ENCODE measurements at places on chromosomes 2 and 18.

- no peak for DNase-seq
Measured at GRCh38 chr2:72827966-72828646, 2.3 kb upstream of the EXOC6B start.

DNA sequence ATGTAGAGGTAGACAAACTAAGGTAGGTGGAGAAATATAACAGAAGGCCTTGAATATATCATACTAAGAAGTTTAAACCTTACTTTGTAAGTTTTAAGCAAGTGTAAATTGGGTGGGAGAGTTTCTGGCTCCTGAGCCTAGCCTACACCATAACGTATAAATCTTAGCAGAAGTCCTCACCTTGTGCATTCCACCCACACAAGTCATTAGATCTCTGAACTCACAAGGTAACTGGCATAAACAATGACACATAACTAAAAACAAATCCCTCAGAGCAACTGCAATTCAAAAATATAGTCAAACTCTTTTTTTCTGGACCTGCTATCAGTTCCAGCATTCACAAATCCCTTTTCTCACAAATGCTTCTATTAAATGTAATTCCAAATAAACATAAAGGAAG lies 9.4 kb downstream of the REV1 start:
- DNase-seq, result no peak

DNA sequence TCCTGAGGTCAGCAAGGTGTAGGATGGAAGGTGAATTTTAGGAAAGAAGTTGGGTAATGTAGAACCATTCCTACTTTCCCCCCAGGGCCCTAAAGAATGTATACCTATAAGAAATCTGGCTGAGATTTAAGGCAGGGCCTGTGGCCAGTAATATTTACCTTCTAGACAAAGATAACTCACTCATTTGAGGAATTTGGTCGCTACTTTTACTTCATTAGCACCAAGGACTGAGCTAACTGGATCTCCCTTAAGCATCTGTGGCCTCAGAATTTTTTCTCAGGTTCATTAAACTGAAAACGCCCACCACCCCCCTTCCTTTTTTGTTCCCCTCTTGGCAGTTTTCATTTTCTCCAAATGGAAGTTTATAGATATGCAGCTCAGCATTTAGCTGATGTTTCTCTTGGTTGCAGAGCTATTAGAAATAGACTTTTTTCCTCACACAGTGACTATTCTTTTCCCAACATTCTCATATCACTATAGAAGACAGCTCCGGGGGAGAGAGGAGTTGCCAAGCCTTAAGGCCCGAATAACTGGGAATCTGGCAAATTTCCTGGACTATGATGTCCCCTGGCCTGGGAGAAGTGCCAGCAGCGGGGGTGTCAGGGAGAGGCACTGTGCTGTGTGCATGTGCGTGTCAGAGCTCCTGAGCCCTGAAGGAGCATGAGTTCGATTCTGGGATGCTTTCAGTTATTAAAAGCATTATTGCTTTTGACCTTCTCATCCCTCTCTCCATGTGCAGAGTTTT lies 310.9 kb downstream of the PRKCE start:
- peak; percentile 25 for DNase-seq

DNA sequence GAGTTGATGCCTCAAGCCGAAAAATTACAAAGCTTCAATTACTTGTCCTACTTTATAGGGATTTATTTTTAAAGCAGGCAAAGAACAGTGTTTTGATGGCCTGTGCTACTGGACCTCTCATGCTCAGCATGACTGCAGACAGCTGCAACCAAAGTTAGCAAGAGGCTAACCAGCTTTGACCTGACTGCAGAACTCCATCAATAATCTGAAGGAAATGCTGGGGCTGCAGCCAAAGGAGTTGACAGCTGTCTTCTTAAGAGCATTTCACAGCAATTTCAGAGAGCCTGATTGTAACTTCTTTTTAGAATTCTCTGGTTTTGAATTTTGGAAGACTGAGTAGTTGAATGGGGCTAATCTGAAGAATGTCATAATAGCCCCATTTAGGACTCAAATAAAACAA lies 46.5 kb upstream of the SESTD1 start:
- no peak for DNase-seq

- no peak for DNase-seq
Measured at GRCh38 chr2:74148457-74149246, 940 bp upstream of the BOLA3 start.

- no peak for DNase-seq
Measured at GRCh38 chr2:128474962-128475361, 156.3 kb upstream of the HS6ST1 start.

DNA sequence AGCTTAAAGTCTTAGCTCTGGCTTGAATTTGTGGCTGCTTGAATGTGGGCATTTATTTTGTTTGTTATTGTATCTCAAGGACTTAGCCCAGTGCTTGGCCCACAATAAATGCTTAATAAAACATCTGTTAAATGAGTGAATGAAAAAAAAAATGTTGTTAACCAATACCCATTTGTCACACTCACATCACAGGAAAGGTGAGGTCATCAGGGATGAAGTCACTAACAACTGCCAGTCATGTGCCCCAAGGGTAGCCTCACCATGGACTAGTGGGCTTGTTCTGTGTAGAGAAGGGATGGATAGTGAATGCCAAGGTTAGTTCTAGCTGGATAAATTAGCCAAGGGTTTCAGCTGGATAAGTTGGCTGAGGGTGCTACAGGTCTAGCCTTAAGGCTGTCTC lies 3.0 kb downstream of the NRBP1 start:
- DNase-seq, result no peak

GRCh38 chr2:7154656-7155055 lies 237.4 kb downstream of the RNF144A start:
- DNase-seq, result no peak

DNA sequence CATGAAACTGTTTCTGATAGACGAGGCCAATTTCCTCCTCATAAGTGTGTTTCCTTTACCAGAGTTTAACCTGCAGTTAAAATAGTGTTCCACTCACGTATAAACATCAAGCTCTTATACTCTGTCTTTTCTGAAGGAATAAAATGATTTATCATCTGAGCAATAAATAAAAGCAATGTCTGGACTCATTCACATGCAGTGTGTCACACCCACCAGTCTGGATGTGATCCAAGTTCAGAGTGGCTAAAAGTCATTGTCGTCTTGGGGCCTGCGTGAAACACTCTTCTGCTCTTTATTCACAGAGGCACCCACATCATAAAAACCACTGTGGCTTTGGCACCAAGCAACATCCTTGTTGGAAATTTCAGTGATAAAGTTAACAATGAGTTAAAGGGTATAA lies 19.5 kb upstream of the SLC9A4 start:
- DNase-seq, result no peak

DNA sequence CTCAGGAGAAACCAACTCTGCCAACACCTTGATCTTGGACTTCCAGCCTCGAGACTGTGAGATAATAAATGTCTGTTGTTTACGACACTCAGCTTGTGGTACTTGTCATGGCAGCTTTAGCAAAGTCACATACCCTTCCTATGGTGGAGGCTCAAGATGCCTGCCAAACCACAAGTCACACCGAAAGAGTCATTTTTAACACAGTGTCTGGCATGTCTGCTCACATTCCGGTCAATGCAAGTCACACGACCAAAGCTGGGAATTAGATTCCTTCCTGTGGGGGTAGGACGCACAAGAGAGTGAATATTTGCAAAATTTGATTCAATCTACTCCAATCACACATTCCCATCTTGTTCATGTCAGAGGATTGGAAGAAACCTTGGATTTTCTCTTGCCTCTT lies 24.6 kb downstream of the KCNE4 start:
- no peak for DNase-seq

DNA sequence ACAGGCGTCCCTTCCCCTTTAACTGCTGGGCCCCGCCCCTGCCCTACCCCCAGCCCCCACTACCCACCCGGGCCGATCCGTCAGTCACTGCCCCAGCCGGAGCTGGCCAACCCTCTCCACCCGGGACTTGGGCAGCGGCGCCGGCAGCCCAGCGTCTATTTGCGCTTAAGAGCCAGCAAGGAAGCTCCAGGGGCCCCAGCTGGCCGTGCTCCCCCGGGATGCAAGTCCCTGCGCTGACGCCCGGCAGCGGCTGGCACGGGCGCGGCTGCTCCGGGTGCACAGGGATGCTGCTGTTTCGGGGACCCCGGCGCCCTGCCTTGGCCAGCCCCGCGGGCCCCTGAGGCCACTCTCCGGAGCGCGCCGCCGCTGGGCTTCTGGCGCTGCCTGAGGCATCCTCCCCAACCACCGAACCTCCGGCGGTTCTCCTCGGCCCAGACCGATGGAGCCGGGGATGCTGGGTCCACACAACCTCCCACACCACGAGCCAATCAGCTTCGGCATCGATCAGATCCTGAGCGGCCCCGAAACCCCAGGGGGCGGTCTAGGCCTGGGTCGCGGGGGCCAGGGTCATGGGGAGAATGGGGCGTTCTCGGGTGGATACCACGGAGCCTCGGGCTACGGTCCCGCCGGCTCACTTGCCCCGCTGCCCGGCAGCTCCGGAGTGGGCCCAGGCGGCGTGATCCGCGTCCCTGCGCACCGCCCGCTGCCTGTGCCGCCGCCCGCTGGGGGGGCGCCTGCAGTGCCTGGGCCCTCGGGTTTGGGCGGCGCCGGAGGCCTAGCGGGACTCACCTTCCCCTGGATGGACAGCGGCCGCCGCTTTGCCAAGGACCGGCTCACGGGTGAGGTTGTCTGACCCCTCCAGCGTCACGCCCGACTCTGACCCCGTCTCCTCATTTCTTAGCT lies at the start of gene TLX2:
Gene TLX2, plus strand, starts transcription at position 83 of the 903 bp plus-strand sequence. Its CDS starts 357 bp downstream, at position 440.
- DNase-seq, result no peak

DNA sequence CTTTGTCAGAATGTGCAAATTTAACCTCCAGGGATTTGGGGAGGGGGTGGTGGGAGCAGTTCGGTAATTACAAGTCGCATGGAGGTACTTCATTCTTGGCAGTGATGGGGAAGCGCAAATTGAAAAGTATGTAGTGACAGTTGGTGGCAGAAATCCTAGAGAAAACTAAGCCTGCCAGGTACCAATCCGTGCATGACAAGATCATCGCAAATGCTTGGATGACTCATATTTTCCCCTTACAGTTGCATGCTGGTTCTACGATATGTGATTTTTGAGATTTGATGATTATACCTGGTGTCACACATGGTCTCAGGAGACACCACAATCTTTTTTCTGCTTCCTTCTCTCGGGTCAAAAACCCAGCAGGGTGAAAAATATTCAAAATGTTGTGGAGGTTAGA lies 479.7 kb upstream of the ID2 start:
- DNase-seq, result peak; percentile 43

- DNase-seq, result no peak
Measured at GRCh38 chr18:61587865-61588264, 254.6 kb downstream of the CDH20 start.

DNA sequence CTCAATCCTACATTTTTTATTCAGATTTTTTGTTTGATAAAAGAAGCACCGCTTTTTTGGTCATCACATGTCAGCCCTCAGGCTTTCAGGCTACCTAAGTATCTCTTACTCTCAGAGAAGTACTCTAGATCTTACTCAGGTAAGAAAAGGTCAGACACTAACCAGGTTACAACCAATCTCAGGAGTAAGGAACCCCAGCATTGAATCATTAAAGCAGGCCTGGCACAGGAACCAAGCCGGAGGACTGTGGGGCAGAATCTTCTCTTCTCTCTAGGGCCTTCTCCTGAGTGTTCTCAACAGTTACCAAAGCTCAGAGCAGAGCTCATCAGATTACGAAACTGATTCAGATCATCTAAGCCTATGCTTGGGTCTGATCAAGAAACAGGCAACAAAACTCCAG lies 28.2 kb downstream of the RBMS1 start:
- no peak for DNase-seq

DNA sequence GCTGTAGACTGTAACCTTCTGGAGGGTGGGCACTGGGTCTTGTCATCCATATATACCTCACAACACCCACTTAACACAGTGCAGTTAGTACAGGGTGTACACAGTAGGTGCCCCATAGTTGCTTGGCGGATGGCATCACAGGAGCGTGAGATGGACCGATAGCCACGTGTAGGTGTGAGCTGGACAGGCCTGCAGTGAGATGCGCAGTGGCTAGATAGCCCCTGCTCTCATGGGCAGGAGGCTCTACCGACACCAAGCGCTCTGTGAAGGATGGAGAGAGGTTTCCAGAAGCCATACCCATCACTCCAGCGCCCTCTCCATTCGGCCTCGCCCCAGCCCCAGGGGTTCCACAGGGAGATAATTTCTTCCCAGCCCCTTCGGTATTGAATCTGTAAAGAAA lies 49.5 kb downstream of the CAPN13 start:
- no peak for DNase-seq

- no peak for DNase-seq
Measured at GRCh38 chr2:157196956-157197355, 60.5 kb upstream of the GALNT5 start.

DNA sequence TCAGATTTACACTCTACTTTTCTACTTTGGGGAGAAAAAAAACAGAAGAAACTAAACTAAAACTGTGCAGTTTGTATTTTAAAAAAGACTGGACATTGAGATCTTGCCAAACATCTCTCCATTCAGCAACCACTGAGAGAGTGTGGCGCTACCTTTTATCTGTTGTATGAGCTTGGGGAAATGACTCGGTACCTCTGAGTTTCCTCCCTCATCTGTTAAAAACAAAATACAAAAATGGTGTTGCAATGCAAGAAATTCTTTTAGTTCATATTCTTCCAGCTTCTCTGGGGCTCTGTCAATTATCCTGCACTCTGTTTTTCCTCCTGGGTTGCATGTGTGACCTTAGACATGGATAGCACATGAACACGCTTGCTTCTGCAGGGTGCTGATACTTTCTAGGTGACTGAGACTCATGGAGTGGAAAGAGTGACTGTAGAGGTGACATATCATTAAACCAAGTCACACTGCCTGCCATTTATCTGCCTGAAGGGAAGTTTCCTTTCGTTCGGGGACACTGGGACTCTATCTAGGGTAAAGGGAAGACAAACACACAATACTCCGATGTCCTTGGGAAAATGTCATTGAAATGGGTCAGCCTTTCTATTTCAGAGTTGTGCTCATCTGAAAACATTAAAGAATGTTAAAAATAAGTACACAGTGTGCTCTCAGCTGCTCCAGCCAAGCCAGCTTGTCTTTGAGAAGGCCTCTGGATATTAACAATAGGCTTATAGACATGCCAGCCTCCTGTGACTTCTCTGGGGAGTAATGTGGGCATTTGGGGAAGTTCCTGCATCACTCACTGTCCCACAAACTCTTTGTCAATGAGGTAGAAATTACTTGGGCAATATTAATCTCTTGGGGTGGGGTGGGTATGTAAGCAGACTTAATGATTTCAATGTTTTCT lies 91.4 kb downstream of the TRIB2 start:
- DNase-seq, result no peak

Data from cerebellar nuclear complex (tissue), 1 donor.